ENCODE measurements at places on chromosomes 2 and 18. TPM values are rescaled to one million over a fixed set of nuclear protein-coding genes. Genes with fewer than 3 reads are reported as not detected.
A peak's percentile ranks its signal among the peaks of the same experiment; 100 is the strongest.

- peaks cover 11% of the 10 kb centered on the region for H3K27me3 ChIP-seq
- no peaks in the 10 kb centered on the region for H3K36me3 ChIP-seq
- H3K27ac ChIP-seq = no peak overlapping the region
- H3K4me1 ChIP-seq = no peaks in the 10 kb centered on the region
- no peak overlapping the region for H3K4me3 ChIP-seq
Observed at GRCh38 chr2:29448096-29448688, 333.0 kb downstream of the CLIP4 start.

DNA sequence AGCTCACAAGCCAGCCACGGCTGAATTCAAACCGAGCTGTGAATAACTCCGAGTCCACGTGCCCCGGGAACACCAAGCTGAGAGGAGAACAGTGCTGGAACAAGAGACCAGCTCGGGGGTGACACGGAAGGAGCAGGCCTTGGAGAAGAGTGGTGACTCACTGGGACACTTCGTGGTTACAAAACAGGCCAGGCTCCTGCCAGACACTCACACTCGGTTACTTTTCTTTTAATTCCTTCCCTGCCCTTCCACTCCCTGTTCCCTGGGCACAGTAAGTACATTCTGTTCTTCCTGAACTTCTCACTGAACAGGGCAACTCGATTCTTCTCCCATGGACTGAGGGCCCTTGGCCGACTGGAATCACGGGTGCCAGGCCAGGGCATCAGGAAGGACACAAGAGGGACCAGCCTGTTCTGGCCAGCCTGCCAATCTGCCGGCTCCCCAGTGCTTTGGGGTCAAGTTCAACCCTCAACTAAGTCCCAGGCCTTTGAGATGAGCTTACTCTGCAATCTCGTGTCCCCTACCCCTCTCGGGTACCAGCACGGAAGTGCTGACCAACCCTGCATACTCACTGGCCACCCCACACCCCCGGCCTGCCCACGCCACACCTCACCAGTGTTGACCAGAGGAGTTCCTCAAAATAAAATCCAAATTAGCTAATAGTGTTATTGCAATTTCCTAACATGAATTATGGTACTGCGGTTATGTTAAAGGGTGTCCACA is 87.5 kb downstream of the TFCP2L1 start:
- no peaks in the 10 kb centered on the region for H3K27me3 ChIP-seq
- H3K4me1 ChIP-seq = no peaks in the 10 kb centered on the region
- H3K4me3 ChIP-seq = no peak overlapping the region
- H3K27ac ChIP-seq = no peak overlapping the region
- DNase-seq = no peak
- H3K36me3 ChIP-seq = no peaks in the 10 kb centered on the region

- no peaks in the 10 kb centered on the region for H3K27me3 ChIP-seq
- H3K36me3 ChIP-seq = peaks cover 11% of the 10 kb centered on the region
- no peak for DNase-seq
- H3K4me3 ChIP-seq = no peak overlapping the region
- H3K4me1 ChIP-seq = peaks cover 16% of the 10 kb centered on the region
Observed at GRCh38 chr2:64086347-64087082, 57.7 kb downstream of the PELI1 start.

DNA sequence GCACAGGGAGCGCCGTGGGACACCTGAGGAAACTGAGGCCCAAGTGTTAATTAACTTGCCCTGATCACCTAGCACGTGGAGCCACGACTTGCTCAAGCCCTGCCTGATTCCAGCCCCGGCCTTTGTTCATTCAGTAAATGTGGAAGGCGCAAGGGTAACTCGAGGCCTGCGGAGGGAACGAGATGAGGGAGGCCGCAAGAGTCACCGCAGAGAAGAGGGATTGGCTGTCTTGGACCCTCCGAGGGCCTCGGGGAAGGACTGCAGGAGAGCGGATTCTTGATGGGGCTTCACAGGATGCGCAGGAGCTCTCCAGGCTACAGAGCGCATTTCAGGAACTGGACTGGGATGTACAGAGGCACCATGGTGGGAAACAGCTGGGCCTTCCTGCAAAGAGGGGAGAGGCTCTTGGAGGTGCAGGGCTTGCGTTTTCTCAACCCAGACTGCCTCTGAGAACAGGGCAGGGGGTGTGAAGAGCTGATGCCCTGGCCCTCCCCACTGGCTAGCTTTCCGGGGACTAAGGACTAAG is 511 bp upstream of the ANKMY1 start:
- H3K36me3 ChIP-seq = peaks cover 24% of the 10 kb centered on the region
- H3K4me3 ChIP-seq = peak overlapping the region; percentile 74

DNA sequence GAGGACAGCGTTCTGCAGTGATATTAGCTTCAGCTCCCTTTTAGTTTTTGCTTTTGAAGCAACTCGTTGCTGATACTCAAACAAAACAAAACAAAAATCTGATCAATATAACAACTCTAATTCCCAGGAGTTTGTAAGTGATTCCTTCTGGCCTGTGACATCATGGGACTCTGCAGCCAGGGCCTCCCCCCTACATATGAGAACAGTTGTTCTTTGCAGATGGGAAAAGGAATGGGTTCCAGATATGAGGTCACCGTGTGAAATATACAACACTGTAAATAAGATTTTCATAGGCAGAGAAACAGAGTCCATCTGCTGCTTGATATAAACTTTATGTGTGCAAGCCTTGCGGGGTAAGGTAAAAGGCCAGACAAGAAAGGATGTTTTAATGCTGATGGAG is 56.7 kb downstream of the DIS3L2 start:
- peaks cover 14% of the 10 kb centered on the region for H3K4me1 ChIP-seq
- no peak for DNase-seq
- H3K27ac ChIP-seq = no peak overlapping the region
- H3K27me3 ChIP-seq = no peaks in the 10 kb centered on the region
- no peak overlapping the region for H3K4me3 ChIP-seq

DNA sequence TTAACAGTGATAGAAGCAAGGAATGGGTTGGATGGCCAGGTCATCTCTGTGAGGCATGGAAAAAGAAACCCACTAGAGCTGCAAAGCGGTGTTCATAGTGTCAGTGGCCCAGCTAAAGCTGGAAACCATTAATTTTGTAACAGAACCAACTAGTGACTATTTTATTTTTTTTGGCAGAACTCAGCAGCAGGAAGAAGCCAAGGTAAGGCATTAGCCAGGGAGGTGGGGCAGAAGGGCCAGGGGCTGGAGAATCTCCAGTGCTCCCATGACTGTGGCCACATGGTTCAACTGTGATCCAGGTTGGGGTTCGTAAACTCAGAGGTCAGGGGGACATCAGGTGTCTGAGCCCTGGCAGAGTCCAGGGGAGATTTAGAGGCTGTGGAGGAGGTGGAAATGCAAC is 25.9 kb upstream of the YES1 start:
- no peaks in the 10 kb centered on the region for H3K27me3 ChIP-seq
- no peak overlapping the region for H3K27ac ChIP-seq
- no peaks in the 10 kb centered on the region for H3K36me3 ChIP-seq
- no peak overlapping the region for H3K4me3 ChIP-seq

DNA sequence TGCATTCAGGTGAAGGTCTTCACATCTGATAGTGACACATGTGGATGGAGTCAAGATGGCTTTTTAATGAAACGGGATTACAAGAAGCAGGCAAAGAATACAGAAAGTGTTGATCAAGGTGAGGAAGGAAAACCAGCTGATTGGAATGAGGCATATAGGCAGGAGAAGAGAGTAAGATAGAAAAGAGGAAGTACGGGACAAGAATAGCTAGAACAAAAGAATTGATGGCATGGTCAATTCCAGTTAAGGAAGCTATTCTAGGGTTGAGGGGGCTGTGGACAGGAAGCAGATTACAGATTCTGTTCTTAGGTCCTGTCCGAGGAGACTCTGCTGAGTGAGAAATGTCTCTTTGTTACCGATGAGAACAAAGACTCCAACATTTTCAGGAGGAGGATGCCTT is 13.2 kb upstream of the NCK2 start:
- no peak overlapping the region for H3K27ac ChIP-seq
- H3K27me3 ChIP-seq = no peaks in the 10 kb centered on the region
- DNase-seq = no peak
- H3K4me3 ChIP-seq = no peak overlapping the region
- peaks cover 3% of the 10 kb centered on the region for H3K36me3 ChIP-seq

GRCh38 chr2:29898999-29899398 is 22.4 kb downstream of the ALK start:
- H3K27ac ChIP-seq = no peak overlapping the region
- H3K4me1 ChIP-seq = no peaks in the 10 kb centered on the region
- H3K4me3 ChIP-seq = no peak overlapping the region
- DNase-seq = no peak
- peaks cover 36% of the 10 kb centered on the region for H3K27me3 ChIP-seq

Gene C2orf80
- total RNA-seq = not detected

Gene ZFP36L2
- total RNA-seq = 38.4 TPM

Gene BOLL
- total RNA-seq = 0.12 TPM

Gene HJURP
- total RNA-seq = 127 TPM

Data from activated naive CD4-positive, alpha-beta T cell treated with anti-CD3 and anti-CD28 coated beads for 36 hours (primary cell).